ENCODE measurements at places on chromosomes 4 and X.

- no peak for DNase-seq
These were observed 702 bp upstream of the CDKN2AIP start for GRCh38 chr4:183443655-183444213.

DNA sequence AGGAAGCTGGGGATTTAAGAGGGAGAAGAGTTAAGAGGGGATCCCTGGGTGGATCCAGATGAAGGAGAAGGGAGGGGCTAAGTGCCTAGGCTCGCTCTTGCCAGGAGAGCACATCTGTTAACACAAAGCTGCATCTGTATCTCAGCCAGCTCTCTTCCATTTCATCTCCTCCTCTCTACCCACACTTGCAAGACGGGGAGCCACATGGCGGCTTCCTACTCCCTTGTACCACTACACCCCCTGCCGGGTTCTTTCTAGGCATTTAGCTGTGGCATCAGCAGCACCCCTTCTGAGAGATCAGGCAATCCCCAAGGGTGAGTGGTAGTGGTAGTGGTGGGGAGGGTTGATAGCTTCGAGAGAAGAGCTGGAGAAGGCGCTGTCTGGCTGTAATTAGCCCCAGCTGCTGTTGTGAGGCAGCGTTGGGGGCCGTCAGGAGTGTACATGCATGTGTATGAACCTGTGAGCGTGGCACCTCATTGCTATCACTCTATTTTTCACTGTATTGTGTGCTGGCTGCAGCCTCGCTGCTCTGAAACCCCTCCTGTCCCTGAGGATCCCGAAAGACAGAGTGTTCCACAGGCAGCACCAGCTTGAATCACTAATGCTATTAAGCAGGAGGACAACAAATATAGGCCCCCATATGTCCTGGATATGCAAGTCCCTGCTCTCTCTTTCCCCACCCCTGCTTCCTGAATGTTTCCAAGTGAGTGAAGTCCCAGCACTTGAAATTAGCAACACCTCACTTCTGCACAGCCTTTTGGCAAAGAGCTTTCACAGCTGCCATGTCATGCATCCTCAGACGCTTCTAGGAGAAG, 73.7 kb downstream of the RTL9 start:
- DNase-seq: no peak

DNA sequence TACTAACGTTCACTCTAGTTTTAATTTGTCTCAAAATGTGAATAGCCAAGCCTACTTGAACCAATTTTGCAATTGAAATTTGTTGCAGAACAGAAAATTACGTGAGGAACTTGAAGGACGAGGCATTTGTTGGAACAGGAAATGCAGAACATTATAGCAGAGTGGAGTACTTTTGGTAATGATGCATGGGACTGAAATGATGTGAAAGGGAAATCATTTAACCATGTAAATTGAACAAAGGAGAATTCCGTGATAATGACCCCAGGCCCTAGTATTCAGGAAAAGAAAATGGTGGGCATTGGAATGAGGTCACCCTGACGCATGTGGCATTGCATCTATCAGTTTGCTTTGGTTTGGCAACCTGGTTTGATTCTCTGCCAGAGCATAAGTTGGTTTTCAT, 44.9 kb upstream of the BEND4 start:
- DNase-seq: no peak

- no peak for DNase-seq
These were observed 122.5 kb upstream of the DDIT4L start for GRCh38 chr4:100312615-100313350.

DNA sequence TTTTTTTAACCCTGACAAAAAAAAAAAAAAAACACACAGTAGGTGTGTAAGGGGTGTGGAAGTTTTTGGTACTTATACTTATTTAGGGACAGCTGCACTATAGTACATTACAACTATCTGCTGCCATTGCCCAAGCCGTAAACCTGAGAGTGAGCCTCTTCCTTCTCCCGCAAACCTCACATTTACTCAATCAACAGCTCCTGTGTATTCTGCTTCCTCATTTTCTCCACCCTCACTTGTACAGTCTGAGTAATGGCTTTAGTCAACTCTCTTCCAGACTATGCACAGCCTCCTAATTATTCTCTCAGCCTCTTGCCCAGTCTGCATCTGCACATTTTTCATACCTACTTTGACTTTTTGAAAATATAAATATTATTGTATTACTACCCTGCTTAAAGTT, 362.0 kb downstream of the ADAM29 start:
- no peak for DNase-seq

DNA sequence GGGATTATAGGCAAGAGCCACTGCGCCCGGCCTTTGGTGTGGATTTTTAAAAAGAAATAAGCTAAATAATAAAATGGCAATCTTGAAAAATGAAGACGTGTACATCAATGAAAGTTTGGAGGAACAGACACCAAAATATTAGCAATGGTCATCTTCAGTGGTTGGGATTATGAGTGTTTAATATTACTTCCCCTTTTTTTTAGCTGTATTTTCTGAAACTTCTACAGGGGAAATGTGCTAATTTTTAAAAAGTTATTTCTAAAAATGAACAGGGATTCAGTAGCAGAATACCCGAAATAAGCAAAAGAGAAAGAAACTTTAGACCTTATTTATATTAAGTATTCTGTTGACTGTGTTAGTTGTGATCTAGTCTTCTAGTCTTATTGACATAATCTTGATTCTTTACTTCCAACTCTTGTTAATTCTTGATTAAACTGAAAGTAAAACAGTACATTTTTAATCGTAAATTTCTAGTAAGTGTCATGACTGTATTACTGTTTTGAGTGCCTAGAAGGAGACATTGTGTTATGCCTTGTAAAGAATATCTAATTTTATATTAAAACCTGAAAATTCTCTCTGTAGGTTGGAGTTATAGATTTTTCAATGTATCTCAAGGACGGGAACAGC, 51.3 kb downstream of the RUFY3 start:
- no peak for DNase-seq

DNA sequence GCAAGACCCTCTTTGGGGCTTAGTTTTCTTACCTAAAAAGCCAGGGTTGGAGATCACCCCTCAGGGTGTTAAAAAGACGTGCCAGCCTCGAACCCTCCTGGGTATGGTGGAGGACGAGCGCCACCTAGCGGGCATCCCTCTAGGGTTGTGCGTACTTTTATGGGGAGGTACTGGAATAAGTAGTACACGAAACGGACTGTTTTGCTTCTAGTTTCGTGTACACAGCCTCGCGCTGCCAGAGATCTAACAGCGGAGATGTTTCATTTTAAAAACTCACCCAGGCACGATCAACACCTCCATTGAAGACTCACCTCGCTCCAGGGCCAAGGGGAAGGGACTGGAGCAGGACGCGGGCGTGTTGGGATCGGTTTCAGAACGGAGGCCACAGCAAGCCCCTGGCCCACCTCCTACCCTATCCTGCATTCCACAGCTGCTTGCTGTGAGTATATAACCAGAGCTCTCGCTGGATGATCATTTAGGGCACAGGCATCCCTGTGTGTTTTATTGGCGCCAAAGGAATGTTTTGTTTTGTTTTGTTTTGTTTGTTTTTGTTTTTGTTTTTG, 4.8 kb upstream of the NKX3-2 start:
- peak; percentile 37 for DNase-seq

DNA sequence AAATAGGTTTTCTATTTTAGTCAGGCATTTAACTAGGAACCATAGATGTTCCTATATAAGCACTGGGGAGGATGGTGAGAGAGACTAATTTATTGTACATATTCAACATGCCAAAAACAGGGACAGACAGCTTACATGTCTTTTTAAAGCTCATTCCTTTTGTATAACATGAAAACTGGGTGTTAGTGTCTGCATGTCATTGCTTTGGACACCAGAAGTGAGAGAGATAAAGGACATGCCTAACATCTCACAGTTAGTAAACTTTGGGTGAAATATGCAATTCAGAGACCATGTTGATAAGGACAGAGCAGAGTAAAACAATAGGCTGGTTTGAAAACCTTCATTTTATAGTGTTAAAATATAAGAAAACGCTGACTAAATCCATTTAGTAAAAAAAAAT, 860.0 kb upstream of the LCORL start:
- no peak for DNase-seq

DNA sequence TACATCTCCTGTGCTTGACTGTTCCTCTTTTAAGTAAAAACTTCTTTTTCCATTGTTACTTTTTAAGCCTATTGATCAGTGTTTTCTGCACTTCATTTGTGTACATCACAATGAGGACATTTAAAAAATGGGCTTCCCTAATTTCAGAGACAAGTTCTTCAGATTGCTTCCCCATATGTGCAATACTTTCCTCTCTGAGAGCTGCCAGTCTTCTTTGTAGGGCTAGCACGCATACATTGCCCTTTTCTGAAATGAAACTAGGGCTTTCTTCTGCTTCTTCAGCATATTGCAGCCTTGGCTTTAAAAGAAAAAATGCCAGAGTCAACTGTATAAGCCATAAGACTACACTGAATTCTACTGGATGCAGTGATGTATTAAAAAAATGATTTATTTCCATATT, 37.8 kb downstream of the FAT4 start:
- DNase-seq: no peak

GRCh38 chr4:2546286-2546823, 9.9 kb downstream of the FAM193A start:
- DNase-seq: no peak

- no peak for DNase-seq
These were observed 850.9 kb downstream of the FAM133A start for GRCh38 chrX:94524867-94525266.
